ENCODE measurements at places on chromosomes 16 and 17.

DNA sequence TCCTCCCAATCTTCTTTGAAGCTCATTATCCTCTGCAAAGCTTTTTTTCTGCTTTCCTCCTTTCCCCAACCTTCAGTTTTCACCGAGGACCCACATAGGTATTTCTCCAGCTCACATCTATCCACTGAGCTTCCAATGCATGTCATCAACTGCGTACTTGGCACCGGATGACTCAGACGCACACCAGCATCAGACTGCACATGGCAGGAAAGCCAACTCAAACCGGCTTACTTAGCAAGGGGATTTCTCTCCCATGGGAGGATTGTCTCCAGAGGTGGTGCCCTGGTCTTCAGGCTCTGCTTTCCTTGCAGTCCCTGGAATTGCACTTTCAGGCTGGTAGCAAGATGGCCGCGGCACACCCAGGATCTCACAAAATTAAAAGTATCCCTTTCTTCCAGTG, 1.7 kb upstream of the AKTIP start:
- peak; percentile 23 for DNase-seq

GRCh38 chr16:30621765-30622164, 11.6 kb upstream of the ZNF689 start:
- DNase-seq: peak; percentile 5

DNA sequence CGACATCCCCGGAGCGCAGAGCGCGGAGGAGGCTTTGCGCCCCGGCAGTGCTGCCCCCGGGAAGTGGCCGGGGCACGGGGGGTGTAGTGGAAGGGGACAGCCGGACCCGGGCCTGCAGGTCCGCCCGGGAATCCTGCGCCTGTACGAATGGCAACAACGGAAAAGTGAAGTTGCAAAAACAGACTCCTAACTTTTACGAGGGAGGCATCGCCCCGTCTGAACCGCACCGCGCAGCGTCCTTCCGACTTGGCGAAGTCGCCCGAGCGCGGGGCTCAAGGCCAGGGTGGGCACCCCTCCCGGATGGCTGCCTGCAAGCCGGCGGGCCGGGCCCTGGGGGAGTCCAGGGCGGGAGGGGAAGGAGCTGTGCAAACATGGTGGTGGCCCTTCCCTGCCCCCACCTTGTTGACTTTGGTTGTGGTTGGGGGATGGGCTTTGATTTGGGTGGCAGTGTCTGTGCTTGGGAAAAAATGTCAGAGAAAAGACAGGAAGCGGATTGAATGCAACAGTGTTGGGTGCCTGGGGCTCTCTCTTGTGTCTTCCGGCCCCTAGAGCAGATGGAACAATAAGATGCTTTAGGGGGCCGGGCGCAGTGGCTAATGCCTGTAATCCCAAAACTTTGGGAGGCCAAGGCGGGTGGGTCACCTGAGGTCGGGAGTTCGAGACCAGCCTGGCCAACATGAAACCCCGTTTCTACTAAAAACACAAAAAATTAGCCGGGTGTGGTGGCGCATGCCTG, 675 bp downstream of the RNF213 start:
- peak; percentile 40 for DNase-seq

DNA sequence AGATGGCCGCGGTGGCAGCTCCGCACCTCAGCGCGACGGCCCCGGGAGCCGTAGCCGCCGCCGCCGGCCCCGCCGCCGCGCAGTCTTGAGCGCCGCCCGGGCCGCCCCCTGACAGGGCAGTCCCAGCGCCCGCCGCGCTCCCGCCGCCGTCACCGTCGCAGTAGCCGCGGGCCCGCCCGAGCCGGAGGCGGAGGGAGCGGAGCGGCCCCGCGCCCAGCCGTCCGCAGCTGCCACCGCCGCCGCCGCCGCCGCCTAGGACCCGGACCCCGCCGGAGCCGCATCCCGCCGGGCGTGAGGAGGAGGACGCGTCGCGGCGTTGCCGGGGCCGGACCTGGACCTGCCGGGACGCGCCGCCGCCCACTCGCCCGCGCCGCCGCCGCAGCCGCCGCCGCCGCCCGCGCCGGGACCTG, 218 bp downstream of the TNRC6C start:
- DNase-seq: no peak

DNA sequence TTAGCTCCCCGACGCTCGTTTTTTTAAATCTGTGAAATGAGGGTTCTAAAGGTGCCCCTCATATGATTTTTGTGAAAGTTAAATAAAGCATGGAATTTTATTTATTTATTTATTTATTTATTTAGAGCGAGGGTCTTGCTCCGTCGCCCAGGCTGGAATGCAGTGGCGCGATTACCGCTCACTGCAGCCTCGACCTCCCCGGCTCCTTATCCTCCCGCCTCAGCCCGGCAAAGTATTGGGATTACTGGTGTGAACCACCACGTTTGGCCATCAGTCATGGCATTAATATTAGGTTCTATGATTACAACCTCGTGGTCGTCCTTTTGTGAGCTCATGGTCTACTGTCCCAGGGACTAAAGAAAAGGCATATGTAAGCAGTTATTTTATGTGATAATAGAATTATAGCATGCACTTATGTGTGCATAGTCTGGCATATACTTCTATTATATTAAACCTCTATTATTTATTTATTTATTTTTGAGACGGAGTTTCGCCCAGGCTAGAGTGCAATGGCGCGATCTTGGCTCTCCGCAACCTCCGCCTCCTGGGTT, 557 bp upstream of the LUC7L start:
- DNase-seq: no peak

DNA sequence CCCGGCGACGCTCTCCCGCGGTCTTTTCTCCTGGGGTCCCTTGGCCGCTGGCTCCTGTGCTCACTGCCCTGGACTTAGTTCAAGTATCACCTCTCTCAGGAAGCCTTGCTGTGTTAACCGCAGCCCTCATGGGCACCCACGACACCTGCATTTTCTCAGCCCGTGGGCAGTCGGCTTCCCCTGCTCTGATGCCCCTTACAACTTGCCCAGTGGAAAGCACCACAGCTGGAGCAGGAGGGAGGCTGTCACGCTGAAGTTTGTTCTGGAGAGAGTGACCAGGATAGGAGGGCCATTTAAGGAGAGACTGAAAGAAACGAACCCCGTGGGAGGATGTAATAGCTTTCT, 395 bp downstream of the STXBP4 start:
- no peak for DNase-seq

DNA sequence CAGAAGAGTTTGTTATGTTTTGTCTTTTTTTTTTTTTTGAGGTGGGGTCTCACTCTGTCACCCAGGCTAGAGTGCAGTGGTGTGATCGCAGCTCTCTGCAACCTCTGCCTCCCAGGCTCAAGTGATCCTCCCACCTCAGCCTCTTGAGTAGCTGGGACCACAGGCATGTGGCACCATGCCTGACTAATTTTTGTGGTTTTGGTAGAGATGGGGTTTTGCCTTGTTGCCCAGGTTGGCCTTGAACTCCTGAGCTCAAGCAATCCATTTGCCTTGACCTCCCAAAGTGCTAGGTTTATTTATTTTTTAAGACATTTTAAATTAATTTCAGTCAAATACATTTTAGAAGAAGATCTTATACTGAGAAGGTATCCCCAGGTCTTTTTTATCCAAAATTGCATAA, 366.7 kb downstream of the KCNJ2 start:
- peak; percentile 38 for DNase-seq

GRCh38 chr17:73588301-73588846, 55.9 kb downstream of the SDK2 start:
- DNase-seq: no peak

DNA sequence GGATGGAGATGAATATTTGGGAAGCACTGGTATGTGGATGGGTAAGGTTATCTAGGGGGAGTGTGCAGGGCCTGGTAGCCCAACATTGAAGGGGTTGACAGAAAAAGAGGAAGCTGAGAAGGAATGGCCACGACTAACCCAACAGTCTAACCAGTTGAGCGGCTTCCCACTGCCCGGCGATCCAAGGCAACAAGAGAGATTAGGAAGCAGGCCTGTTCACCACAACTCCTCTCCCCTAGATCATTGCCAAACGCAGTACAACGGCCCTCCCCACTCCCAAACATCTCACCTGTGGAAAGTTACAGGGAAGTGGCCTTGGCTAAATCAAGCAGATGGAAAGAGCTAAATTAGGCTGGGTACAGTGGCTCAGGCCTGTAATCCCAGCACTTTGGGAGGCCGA, 11.2 kb upstream of the RANGRF start:
- DNase-seq: no peak

DNA sequence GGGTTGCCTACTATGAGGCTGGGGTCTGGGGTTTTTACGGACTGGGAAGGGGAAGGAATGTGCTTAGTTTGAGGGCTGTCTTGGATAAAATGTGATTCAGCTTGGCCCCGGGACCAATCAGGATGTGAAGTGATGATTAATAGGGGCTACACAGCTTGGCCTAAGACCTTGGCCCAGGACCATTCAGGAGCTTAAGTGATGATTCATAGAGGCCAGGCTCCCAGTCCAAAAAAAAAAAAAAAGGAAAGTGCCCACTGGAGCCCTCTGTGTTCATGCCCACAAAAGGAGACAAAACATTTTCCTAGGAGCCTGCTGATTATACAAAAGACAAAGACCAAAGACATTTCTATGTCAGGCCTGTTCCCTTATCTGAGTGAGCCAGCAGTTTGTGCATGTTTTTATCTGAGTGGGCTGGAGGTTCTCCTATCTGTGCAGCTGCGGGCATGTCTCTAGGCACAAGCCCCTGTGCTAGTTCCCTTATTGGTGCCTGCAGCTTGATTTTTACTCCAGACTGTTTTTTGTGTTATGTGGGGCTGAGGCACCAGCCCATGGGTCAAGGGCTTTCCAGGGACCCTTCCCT, 898.2 kb upstream of the GOT2 start:
- peak; percentile 98 for DNase-seq

DNA sequence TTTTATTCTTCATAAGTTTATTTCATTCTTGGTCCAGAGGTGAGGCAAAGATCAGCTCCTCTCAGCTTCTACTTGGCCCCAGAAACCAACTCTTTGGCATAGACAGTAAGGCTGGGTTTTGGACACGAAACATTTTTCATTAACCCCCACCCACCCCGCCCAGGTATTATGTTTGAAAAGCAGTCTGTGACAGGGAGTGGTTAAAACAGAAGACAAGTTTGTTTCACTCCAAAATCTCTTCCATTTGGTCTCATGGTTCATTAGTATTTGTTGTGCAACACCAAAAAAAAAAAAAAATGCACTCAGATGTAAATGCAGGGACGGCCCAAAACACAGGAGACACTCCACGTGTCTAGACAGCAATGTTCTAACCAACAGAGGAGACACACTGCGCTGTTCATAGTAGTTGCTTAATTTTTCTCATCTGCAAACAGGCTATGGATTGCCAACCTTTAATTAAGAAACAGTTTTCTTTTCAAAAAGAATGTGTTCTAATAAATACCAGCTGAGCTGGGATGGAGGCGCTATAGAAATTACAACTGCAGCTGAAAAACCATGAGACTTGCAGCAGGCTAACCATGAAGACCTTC, 39.8 kb upstream of the MMP2 start:
- DNase-seq: no peak

DNA sequence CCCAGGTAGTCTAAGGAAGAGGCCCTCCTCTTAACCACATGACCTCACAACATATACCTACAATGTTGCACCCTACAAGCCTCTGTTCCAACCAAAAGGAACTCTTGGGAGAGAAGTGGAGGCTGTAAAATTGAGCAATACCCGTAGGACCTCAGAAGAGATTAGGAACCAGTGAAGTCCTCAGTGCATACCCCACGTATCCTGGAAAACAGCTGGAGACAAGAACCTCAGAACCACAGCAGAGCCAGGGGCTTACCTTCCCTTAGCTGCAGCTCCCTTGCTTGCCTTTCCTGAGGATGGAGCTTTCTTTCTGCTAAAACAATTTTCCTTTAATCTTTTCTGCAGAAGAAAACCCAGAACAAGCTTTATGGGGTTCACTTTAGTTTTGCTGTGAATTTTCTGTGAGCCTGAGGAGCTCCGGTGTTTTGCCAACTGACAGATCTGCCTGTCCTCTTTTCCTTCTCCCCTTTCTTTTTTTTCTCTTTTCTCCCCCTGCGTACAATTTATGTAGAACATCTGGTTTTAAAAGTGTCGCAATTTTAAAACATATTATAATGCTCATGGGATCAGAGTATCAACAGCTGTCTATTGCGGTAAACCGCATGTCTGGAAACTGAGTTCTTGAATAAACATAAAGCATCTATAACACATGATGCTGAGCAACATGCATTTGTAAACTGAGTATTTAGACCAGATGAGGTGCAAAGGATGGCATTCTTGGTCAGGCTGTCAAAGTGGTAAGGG, 226.4 kb upstream of the MAF start:
- no peak for DNase-seq

GRCh38 chr16:50745940-50746339, 4.1 kb downstream of the CYLD start:
- no peak for DNase-seq

DNA sequence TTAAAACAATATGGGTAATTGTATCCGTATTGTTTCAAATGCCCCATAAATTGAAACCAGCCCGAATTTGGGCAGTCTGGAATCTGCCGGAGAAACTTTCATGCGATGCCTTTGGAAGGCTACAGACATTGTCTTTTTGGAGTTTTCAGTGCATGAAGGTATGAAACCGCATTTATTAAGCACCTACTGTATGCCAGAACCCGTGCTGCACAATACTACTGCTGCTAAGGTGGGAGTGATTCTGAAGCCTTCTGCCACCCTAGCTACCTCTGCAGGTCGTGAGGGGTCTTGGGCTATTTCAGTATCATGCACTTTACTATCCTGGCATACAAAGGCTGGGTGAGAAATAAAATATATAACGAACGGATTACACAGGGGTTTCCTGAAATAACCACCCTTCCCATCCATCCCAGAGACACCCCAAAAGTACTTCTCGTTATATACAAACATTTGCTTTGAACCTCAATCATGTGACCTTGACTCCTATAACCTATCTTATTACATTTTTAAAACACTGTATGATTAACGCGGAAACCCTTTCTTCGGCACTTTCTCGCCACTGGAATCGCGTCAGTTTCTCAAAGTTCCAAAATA, 1.0 kb upstream of the MSI2 start:
- no peak for DNase-seq

DNA sequence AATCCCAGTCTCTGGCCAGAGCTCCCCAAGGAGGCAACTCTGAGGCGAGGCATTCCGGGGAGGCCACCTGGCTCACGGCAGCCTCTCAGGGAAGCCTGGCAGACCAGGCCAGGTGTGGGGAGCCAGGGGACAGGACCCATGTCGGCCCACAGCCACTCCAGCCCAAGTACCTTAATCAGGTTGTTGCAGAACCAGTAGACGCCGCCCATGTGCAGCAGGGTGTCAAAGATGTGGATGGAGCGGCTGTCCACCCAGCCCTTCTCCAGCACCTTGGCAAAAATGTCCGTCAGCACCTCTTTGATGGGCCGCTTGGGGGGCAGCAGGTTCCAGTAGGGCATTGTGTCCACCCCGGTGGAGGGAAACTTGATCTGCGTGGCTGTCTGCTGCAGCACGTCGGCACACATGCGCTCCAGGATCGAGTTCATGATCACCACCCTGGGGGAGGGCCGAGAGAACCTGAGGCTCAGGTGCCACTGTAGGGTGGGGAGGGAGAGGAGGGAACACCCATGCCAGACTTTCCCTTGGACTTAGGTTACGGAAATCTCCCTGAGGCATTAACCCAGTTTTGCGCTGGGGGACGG, 7.8 kb downstream of the CSF3 start:
- no peak for DNase-seq

GRCh38 chr17:1391577-1391976, 8.4 kb downstream of the YWHAE start:
- DNase-seq: no peak

Measured in MG63 (cell line).